ENCODE measurements at places on chromosomes 16 and 17.

- DNase-seq, result no peak
Measured at GRCh38 chr17:56884483-56885311, 29.2 kb downstream of the TRIM25 start.

DNA sequence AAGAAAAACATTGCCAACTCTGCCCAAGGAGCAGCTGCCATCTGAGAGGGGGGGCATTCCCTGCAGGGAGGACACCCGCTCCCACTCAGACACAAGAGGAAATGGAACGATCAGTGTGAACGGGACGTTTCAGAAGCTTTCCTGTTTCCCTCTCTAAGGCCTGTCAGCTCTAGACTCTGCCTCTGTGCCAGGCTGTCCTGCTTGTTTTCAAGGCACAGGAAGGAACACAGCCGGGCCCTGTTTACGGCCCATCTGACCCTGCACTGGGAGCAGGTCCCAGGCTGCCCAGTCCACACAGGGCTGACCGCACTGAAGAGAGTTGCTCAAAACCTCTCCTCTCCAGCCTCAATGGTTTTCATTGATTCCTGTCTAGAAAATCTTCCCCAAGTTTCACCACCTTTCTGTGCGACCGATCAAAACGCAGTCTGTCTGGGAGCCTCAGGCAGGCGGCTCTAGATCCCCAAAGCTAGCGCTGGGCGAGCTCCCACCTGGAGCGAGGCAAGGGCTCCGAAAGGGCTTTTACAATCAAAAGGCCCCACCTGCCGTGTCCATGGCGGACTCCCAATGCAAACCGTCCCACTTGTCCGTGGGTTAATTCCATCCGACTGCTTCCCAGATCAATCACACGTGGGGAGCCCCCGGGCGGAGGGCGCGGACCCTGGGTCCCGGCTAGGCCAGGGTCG, 1.5 kb downstream of the PIEZO1 start:
- DNase-seq, result no peak

GRCh38 chr17:3770466-3770865, 30.5 kb downstream of the ITGAE start:
- DNase-seq, result no peak

DNA sequence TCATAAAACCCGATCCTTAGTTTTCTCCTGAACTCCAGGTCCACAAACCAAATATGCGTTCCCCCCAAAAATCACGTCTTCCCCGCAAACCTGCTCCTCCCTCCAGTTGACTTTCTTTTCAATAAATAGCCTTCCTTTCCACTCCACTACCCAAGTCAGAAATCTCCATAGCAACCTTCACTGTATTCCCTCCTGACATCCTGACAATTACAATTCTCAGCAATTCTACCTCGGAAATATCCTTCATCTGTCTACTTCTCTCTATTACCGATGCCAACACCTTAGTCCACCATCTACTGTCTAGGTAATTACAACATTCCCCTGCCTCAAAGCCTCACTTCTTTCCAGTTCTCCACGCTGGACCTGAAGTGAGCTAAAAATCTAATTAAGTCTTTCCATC, 50.7 kb downstream of the SMURF2 start:
- no peak for DNase-seq

- no peak for DNase-seq
Measured at GRCh38 chr17:7587420-7588151, 2.3 kb downstream of the SOX15 start.

GRCh38 chr17:35965272-35965671, 16.0 kb downstream of the CCL16 start:
- DNase-seq, result no peak

GRCh38 chr16:9308356-9308801, 216.9 kb downstream of the HAPSTR1 start:
- no peak for DNase-seq

DNA sequence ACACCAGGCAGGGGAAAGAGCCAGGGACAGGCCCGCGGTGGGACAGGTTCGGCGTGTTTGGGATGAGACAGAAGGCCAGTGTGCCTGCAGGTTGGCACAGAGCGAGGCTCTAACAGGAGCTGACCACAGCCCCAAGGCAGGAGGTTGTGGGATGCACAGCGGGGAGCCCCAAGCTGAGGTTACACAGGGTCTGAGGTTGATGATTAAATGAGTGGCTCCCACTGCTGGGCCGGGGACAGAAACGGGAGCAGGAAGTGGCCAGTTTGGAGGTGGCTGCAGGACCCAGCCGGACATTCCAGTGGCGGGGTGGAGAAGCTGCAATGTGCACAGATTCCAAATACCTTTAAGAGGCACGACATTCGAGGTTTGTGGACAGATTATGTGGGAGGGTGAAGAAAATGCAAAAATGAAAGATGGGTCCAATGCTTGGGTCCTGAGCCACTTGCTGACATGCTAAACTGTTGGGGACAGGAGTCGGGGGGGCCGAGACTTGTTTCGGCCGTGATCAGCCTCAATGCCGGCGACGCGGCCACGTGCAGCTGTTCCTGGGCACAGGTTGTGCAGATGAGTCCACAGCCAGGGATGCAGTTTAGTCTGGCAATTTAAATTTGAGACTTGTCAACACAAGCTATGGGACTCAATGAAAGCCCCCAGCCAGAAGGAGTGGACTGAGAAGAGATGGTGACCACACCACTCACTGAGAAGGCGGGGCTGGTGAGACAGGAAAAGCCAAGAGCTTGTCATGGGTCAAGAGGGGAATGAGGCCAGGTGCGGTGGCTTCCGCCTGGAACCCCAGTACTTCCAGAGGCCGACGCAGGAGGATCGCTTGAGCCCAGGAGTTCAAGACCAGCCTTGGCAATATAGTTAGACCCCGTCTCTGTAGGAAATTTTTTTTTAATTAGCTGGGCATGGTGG, 8.7 kb downstream of the ENPP7 start:
- no peak for DNase-seq

GRCh38 chr16:11217651-11218603, 38.1 kb downstream of the SOCS1 start:
- DNase-seq, result no peak

- no peak for DNase-seq
Measured at GRCh38 chr17:50072130-50072529, 16.2 kb downstream of the ITGA3 start.

GRCh38 chr17:73304971-73305812, 6.6 kb downstream of the CDC42EP4 start:
- DNase-seq, result no peak

- DNase-seq, result no peak
Measured at GRCh38 chr17:82810644-82811430, 29.0 kb downstream of the ZNF750 start.

- DNase-seq, result peak; percentile 66
Measured at GRCh38 chr17:7308625-7309433, 1.4 kb downstream of the EIF5A start.

DNA sequence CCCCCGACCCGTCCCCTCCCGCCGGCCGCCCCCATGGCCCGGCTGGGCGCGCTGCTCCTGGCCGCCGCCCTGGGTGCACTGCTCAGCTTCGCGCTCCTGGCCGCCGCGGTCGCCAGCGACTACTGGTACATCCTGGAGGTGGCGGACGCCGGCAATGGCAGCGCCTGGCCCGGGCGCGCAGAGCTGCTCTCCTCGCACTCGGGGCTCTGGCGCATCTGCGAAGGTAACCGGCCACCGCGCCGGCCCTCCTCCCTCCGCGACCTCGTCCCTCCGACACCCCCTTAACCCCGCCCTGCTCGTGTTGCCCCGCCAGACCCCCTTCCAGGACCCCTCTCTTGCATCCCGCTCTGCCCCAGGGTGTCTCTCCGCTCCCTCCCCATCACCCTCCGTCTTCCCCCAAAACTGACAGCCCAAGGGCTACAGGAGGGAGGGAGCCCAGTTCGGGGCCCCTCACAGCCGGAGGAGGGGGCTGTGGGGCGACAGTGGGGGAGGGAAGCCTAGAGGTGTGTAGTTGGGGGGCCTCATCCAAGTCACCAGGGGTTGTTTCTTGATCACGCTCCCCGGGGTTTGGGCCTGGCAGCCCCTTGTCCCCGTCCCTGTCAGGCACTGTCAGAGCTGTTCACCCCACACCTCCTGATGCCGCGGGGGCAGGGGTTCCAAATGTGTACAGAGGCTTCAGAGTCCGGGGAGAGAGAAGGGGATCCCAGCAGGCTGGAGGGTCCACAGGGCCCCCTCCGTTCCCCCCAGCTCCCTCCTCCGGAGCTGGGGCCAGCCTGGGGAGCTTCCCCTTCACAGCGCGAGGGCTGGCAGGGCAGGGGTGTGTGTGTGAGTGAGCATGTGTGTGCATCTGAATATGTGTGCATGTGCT, 794 bp downstream of the TMEM235 start:
- DNase-seq, result no peak

DNA sequence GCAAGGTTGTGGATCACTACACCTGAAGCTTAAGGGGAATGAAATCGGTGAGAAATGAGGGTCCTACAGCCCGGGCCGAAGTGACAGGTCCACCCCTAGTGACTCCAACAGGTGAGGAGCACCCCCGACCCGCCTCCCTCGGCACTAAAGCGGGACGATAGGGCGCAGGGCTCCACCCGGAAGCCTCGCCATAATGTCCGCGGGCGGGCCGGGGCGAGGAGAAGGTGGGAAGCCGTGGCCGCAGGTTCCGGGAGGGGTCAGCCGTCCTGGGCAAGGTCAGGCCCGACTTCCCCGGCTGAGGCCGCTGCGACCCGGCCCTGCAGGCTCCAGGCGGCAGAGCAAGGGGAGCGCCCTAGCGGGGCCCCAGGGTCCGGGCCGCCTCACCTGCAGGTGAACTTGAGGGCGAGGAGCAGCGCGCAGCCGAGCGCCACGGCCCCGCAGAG, 543 bp downstream of the TXNDC11 start:
- peak; percentile 26 for DNase-seq

- DNase-seq, result no peak
Measured at GRCh38 chr17:37068266-37068665, 119.5 kb downstream of the AATF start.

- no peak for DNase-seq
Measured at GRCh38 chr16:89922884-89923639, at the start of gene TUBB3. TSS of gene TUBB3 (plus strand) at chr16:89923342. CDS start at chr16:89923402, 60 bp downstream.

GRCh38 chr16:29007730-29008593, 23.1 kb downstream of the LAT start:
- DNase-seq, result no peak

DNA sequence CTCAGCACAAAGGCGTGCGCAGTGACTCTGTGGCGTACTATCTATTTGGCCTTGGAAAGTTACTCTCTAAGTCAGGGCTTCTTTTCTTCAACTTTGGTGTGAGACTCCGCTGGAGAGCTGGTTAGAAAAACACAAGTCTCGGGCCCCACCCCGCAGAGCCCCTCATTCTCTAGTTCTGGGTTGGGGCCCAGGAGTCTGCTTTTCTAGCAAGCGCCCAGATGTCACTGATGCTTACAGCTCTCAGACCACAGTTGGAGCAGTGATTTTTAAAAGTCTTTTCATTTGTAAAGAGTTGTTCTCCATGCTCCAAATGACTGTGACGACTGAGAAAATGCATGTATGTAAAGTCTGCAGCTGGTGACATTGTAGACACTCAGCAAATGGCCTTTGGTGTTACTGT, 582.3 kb downstream of the WWOX start:
- no peak for DNase-seq

DNA sequence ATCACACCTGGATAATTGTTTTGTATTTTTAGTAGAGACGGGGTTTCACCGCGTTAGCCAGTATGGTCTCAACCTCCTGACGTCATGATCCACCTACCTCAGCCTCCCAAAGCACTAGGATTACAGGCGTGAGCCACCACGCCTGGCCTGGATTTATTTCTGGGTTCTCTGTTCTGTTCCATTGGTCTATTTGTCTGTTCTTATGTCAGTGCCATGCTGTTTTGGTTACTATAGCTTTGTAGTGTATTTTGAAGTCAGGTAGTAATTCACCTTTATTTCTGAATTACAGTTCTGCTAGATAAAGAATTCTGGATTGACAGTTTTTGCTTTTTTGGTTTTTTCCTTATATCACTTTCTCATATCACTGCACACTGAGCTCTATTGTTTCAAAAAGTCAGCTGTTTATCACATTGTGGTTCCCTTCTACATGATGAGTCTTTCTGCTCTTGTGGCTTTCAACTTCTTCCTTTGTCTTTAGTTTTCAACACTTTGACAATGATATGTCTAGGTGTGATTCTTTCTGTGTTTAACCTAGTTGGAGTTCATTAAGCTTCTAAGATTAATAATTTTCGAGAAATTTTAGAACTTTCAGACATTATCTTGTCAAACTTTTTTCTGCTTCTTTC, 98.2 kb downstream of the CA4 start:
- DNase-seq, result no peak

DNA sequence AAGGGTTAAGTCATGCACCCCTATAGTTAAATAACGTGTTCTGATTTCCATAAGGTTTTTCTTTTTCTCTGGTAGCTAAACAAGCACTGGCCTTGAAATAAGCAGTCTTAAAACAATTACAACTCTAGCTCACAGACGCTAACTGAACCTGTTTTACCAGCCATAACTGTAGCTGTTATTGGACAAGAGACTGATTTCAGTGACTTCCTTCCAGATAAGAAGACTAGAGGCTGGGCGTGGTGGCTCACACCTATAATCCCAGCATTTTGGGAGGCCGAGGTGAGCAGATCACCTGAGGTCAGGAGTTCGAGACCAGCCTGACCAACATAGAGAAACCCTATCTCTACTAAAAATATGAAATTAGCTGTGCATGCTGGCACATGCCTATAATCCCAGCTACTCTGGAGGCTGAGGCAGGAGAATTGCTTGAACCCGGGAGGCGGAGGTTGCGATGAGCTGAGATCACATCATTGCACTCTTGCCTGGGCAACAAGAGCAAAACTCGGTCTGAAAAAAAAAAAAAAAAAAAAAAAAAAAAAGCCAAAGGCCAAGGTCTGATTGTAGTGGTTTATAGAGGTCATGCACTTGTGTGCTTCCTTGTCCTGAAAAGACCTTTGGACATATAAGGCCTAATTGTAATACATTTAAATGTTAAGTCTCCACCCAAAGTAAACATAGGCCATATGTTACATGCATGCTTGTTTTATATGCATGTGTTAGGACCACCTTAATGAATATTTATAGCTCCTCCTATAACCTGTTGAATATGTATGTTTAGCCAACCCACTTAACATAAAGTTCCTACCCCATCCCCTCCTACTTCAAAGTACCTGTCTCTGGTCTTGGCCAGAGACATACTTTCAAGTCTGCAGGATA, 319.5 kb upstream of the CA10 start:
- DNase-seq, result no peak

- DNase-seq, result no peak
Measured at GRCh38 chr17:75097865-75098264, 10.1 kb downstream of the SLC16A5 start.

All from stimulated activated CD8-positive, alpha-beta memory T cell treated with anti-CD3 and anti-CD28 coated beads, Interleukin-2, amount 100 ng/mL, for 1 hour (primary cell).